ENCODE measurements at places on chromosomes 2 and 18. TPM values are rescaled to one million over a fixed set of nuclear protein-coding genes. Genes with fewer than 3 reads are reported as not detected.

MATN3 gene
- total RNA-seq = not detected

SERPINB4 gene
- total RNA-seq = not detected

MC2R gene
- total RNA-seq = not detected

PCARE gene
- total RNA-seq = not detected

NAGK gene
- total RNA-seq = 211 TPM

FOXI3 gene
- total RNA-seq = not detected

FBXO36 gene
- total RNA-seq = 2.9 TPM

CKAP2L gene
- 77.3 TPM for total RNA-seq

TTC27 gene
- total RNA-seq = 21.4 TPM

LYG2 gene
- total RNA-seq = not detected

NEU2 gene
- not detected for total RNA-seq

SP140 gene
- 6.4 TPM for total RNA-seq

C2orf72 gene
- not detected for total RNA-seq

ALPP gene
- not detected for total RNA-seq
